CD14-positive monocyte (primary cell): ENCODE measurements at places on chromosomes 2 and 18.

DNA sequence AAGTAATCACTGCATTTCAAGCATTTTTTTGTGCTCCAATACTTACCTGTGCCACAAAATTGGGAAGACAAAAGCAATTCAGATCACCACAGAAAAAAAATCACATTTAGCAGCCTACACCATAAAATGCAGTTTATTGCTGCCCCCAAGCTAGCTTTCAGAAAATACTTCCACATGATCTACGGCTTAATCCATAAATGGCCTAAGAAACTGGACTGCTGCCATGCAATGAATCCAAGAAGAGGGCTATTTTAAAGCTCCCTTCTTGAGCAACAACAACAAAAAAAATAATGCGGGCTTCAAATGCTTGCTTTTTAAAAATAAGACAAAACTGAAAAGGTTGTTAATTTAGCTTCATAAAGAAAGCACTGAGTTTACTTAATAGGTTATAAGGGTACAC, 272.3 kb downstream of the RAD51AP2 start:
- DNase-seq, result no peak

GRCh38 chr2:197628043-197628500, 47.3 kb downstream of the RFTN2 start:
- no peak for DNase-seq

- no peak for DNase-seq
Measured at GRCh38 chr2:120749506-120750431, 14.1 kb downstream of the GLI2 start.

GRCh38 chr2:105328281-105329196, 996 bp downstream of the TGFBRAP1 start:
- DNase-seq, result no peak
